ENCODE measurements at places on chromosomes 6 and 20.

GRCh38 chr6:5866547-5867051 lies 140.1 kb downstream of the NRN1 start:
- no peaks in the 10 kb centered on the region for H3K4me1 ChIP-seq
- no peaks in the 10 kb centered on the region for H3K27me3 ChIP-seq
- H3K4me3 ChIP-seq = no peak overlapping the region
- no peak overlapping the region for H3K27ac ChIP-seq
- DNase-seq = no peak
- H3K36me3 ChIP-seq = no peaks in the 10 kb centered on the region

DNA sequence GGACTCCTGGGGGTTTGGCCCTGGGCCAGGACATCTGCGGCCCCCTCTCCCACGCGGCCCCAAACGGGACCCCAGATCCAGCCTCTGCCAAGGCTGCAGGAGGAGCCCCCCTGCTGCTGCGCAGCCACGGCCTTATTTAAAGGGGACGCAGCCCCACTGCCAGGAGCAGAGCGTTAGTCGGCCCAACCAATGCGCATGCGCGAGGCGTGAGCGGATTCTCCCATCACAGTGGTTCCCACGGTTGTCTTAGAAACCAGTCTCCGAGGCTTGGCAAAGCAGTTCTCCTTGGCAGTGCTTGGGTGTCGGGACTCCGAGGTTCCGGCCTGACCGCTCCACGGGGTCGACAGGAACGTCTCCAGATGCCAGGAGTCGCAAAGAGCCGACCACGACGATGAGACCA lies 288.3 kb upstream of the ZNF337 start:
- peak; percentile 40 for DNase-seq
- no peaks in the 10 kb centered on the region for H3K27me3 ChIP-seq
- H3K4me1 ChIP-seq = peaks cover 8% of the 10 kb centered on the region
- no peak overlapping the region for H3K4me3 ChIP-seq

DNA sequence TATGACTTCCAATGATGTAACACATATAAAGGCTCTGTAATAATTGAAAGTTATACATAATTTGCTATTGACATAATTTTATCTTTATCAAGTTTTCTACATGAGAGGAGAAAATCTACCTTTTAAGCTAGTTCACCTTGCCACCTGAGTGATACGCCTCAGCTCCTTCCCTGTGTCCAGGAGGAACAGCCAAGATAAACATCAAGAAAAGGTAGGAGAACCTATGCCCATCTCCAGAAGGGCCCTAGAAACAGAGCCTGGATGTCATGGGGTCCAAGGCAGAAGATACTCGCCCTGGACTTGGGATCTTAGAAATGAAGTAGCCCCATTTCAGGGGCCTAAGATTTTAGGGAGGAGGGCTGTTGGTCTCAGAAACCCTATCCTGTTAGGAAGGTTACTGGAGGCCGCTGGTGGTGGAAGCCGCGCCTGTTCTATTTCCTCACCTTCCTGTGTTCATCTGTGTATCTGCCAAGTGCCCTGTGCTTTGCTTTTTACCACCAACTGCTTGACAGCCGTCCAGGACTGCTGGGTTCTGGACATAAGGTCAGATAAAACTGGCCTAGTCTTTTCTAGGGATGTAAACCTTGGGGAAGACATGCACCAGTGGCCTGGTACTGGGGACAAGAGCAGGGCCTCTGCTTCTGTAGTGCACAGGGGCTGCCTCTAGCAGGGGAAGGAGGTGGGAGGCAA lies 178.5 kb downstream of the ARID1B start:
- H3K27ac ChIP-seq = peak overlapping the region; percentile 55
- peak; percentile 41 for DNase-seq
- H3K4me3 ChIP-seq = no peak overlapping the region
- H3K36me3 ChIP-seq = no peaks in the 10 kb centered on the region
- no peaks in the 10 kb centered on the region for H3K27me3 ChIP-seq

DNA sequence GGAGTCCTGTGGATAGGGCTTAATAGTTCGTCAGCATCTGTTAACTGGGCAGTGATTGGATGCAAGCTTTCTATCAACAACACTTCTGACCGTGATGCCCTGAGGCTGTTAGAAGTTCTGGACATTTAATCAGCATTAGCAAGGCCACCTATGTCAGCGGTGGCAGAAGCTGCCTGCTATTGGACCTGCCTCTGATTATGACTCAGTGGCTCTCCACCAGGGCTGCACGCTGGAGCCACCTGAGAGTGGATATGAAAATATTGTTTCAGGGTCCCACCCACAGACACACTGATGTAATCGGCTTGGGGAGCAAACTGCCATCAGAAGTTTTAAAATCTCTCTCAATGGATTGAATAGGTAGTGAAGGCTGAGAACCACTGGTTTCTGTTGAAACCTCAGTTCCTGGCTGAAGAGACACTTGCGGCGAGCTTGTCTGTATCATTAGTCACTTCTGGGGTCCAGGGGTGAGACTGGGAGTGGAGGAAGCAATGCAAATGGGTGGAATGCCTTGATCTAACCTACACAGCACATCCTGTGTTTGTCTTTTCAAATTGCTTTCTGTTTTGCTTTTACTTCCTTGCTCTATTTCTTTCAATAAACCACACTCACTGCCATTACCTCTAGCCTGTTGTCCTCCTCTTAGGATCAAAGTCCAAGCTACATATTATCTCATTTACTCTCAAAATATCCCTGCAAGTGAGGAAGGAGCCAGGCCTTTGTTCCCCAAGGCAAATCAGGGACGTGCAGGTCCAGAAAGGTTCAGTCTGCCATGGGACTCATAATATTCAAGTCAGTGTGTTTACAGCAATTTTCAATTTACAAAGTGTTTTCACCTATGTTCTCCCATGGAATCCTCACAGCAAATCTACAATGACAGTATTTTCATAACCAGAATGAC lies 4.2 kb downstream of the CLIC5 start:
- no peaks in the 10 kb centered on the region for H3K36me3 ChIP-seq
- peak; percentile 11 for DNase-seq
- peak overlapping the region; percentile 15 for H3K27ac ChIP-seq
- peaks cover 18% of the 10 kb centered on the region for H3K4me1 ChIP-seq

GRCh38 chr6:142395768-142396231 lies 94.0 kb downstream of the ADGRG6 start:
- H3K27ac ChIP-seq = no peak overlapping the region
- no peaks in the 10 kb centered on the region for H3K27me3 ChIP-seq
- H3K4me1 ChIP-seq = no peaks in the 10 kb centered on the region
- no peak overlapping the region for H3K4me3 ChIP-seq
- DNase-seq = no peak
- H3K36me3 ChIP-seq = no peaks in the 10 kb centered on the region

GRCh38 chr6:36691612-36692011 lies 6.0 kb upstream of the RAB44 start:
- no peaks in the 10 kb centered on the region for H3K27me3 ChIP-seq
- H3K4me3 ChIP-seq = no peak overlapping the region
- peaks cover 6% of the 10 kb centered on the region for H3K36me3 ChIP-seq
- H3K27ac ChIP-seq = no peak overlapping the region
- no peak for DNase-seq

DNA sequence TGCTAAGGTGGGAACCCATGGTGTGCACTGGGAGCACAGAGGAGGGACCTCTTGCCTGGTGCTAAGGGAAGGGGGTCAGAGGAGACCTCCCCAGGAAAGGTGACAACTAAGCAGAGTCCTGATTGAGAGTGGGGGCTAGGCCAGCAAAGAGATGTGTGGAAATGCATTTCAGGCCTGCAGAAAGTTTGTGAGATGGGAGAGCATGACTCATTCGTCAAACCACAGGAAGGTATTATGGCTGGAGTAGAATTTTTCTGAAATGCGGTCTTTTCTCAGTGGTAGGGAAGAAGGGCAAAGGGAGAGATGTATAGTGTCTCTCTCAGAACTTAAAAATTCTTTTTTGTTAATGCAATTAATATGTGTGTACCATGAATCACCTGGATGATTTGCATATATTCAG lies 23.6 kb upstream of the EDN1 start:
- H3K27ac ChIP-seq = no peak overlapping the region
- H3K36me3 ChIP-seq = no peaks in the 10 kb centered on the region
- DNase-seq = no peak

DNA sequence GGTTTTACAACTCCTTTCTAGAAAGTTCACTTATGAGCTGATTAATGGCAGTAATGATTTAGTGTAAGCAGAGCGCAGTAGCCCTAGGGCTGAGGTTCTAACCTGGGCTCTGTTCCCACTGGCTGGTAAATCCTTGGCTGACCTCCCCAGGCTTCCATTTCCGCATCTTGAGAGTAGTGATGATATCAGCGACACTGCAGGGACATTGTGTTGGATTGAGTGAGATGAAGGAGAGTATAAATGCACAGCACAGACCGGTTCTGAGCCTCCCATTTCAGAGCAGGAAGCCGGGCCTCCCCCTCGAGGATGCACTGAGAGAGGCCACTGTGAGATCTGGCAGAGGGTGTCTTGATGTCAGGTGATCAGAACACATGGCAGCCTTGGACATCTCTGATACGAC lies 477.2 kb upstream of the SULF2 start:
- no peaks in the 10 kb centered on the region for H3K36me3 ChIP-seq
- H3K4me3 ChIP-seq = no peak overlapping the region
- DNase-seq = no peak
- H3K27me3 ChIP-seq = no peaks in the 10 kb centered on the region

GRCh38 chr6:68235326-68235784 lies 399.7 kb upstream of the ADGRB3 start:
- no peaks in the 10 kb centered on the region for H3K4me1 ChIP-seq
- no peak overlapping the region for H3K4me3 ChIP-seq
- no peak for DNase-seq
- no peaks in the 10 kb centered on the region for H3K36me3 ChIP-seq
- no peaks in the 10 kb centered on the region for H3K27me3 ChIP-seq

DNA sequence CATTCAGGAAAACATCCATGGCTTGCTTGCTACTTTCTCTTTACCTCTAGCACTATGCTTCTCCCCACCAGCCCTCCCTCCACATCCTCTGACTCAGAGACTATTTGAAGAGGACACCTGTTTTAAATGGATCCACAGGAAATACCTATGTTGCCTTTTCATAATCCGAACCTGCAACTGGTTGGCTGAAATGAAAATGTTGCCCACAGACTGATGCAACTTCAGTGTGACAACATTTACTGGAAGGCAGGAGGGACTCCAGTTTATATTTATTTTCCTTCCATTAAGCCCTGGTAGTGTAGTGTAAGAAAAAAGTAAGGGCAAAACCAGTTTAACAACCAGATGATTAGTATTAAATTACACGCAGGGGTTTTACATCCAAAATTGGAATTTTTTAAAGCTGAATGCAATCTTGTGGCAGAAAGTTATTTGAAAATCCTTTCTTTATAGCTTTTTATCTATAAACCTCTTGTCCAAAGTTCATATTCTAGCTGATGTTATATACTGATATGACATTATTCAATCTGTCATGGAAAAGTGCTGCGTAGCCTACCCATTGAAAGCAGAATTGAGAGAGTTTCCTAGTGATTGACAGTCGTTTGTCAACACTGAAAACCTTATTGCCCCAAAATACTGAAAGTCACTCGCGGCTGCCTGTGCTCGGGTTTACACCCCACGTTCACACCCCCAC lies 881 bp upstream of the AIG1 start:
- peak; percentile 38 for DNase-seq
- no peaks in the 10 kb centered on the region for H3K27me3 ChIP-seq
- peak overlapping the region; percentile 57 for H3K4me3 ChIP-seq
- H3K27ac ChIP-seq = peak overlapping the region; percentile 95
- H3K4me1 ChIP-seq = peaks cover 13% of the 10 kb centered on the region

- no peak for DNase-seq
- H3K27me3 ChIP-seq = no peaks in the 10 kb centered on the region
- H3K27ac ChIP-seq = no peak overlapping the region
- no peaks in the 10 kb centered on the region for H3K4me1 ChIP-seq
Observed at GRCh38 chr6:111792914-111793700, 80.1 kb downstream of the FYN start.

DNA sequence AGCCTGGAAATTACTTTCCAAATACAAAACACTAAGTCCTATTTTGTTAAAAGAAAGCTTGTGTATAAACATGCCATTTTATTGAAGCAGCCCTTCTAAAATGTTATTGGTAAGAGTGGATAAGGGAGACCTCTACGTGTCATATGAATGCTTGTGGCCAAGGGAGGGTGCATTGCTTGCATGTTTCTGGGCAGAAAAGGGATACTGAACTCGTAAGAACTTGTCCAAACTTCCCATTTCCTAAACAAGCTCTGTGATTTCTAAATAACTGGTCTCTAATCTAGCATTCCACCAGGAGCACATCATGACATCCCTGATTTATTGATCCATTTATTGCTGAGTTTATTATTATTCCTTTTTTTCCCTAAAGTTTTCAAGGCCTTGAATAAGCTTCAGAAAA lies 474.1 kb downstream of the CD109 start:
- no peaks in the 10 kb centered on the region for H3K36me3 ChIP-seq
- no peaks in the 10 kb centered on the region for H3K4me1 ChIP-seq
- H3K27ac ChIP-seq = no peak overlapping the region
- no peak overlapping the region for H3K4me3 ChIP-seq
- no peak for DNase-seq

DNA sequence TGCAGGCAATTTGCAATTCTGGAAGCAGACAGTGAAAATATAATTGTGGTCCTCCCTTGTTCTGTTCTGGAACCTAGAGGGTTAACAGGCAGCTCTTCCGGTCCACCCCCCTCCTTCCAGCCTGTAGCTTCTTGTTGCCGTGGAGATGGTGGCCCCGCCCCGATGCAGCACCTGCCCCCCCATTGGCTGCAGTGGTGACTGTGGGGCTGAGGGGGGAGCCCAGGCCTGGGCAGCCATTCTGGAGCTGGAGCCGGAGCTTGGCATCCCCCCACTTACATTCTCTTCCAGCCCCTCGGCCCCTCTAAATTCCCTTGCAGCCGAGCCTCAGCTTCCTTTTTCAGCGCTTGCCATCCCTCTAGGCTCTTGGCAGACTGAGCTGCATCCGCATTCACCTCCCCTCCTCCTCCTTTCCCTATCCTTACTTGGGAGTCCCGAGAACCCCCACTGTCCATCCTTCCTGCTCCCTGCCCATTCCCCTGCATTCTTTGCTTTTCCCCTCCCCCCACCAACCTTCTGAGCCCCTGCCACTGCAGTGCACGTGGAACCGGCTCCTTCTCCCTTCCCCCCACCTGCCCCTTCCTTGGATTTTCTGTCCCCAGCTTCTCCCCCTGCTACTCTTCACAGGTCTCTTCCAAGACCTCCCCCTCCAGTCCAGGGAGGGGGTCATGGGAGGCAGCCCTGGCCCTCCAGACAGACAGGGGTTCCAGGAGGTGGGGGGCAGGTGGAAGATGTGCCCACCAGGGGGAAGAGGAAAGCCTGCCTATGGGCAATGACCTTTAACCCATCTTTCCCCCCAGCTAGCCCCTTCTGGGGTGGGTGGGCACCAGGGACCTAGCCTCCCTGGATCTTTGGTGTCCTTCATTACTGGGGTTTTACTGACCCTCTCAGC lies 11.4 kb downstream of the SYNGAP1 start:
- no peak overlapping the region for H3K27ac ChIP-seq
- no peaks in the 10 kb centered on the region for H3K27me3 ChIP-seq

GRCh38 chr6:148816117-148816516 lies 69.3 kb downstream of the UST start:
- H3K4me1 ChIP-seq = no peaks in the 10 kb centered on the region
- H3K36me3 ChIP-seq = no peaks in the 10 kb centered on the region
- no peak overlapping the region for H3K27ac ChIP-seq
- no peak overlapping the region for H3K4me3 ChIP-seq

Measured in body of pancreas (tissue), 4 donors.